ENCODE measurements at places on chromosomes 4 and X.

GRCh38 chr4:134668237-134668636 lies 466.6 kb upstream of the PABPC4L start:
- no peak for DNase-seq

GRCh38 chr4:168183717-168184571 lies 91.6 kb downstream of the ANXA10 start:
- no peak for DNase-seq

DNA sequence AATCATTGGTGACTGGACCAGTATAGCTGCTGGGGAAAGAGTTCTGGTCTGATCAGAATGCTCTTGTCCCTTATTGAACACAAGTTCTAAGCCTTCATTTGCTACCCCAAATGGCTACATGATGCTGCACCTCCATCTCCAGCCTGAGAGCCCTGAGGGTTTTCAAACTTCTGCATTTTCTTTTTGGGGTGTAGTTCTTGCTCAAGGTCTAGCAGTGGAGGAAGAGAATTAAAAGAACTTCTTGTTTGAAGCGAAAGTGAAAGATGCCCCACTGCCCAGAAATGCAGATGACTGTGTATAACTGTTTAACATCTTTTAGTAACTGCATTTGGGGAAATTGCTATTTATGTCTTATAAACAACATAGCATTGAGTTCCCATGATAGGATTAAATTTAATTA lies 38.5 kb downstream of the LAMTOR3 start:
- no peak for DNase-seq

GRCh38 chr4:71366766-71367165 lies 27.9 kb downstream of the SLC4A4 start:
- no peak for DNase-seq

DNA sequence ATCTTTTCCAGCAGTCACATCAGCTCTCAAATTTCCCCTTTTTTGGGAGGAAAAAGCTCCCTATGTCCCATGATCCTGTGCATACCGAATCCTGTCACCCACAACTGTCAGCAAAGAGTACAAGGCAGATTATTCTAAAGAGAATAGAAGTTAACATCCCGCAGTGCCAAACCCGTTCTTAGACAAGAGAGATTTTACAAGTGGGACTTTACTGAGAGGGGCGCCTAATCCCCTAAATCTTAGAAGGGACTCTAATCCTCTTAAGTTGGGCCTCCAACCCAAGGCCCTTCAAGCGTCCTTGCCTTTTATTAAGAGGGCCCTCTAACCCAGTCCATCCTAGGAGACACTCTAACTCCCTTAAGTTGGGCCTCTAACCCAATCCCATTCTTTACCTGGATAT lies 193.9 kb downstream of the CPXCR1 start:
- DNase-seq = no peak

- no peak for DNase-seq
Observed at GRCh38 chr4:168610911-168611530, 114.2 kb downstream of the PALLD start.

DNA sequence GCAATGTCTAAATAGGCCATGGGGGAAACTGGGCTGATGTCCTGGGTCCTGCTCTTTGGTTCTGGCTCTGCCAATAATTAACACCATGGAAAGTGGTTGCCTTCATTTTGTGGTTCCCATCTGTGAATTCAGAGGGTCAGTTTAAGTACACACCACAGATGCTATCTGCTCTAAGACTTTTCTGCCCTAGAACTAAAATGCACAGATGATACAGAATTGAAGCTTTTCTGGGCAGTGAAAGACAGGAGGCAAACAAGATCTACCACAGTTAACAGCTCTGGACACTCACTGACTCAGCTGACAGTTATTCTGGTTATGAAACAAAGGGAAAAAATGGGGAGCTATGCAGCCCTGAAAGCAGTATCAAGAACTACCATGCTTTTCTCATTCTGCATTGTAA lies 37.3 kb downstream of the APBB2 start:
- no peak for DNase-seq

DNA sequence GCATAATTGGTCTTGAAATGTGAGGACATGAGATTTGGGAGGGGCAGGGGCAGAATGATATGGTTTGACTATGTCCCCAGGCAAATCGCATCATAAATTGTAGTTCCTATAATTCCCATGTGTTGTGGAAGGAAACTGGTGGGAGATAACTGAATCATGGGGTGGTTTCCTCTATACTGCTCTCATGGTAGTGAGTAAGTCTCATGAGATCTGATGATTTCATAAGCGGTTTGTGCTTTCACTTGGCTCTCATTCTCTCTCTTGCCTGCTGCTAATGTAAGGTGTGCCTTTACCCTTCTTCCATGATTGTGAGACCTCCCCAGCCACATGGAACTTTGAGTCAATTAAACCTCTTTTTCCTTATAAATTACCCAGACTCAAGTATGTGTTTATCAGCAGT lies 2595.9 kb downstream of the PCDH7 start:
- DNase-seq = no peak

- DNase-seq = no peak
Observed at GRCh38 chrX:11567528-11568220, 98.0 kb downstream of the ARHGAP6 start.

GRCh38 chr4:105137121-105137875 lies 9.4 kb upstream of the TET2 start:
- DNase-seq = no peak

- DNase-seq = no peak
Observed at GRCh38 chr4:61201561-61201960, 1.4 kb downstream of the ADGRL3 start.

GRCh38 chr4:63717384-63717783 lies 691.9 kb downstream of the TECRL start:
- no peak for DNase-seq

GRCh38 chr4:183097231-183098018 lies 1.6 kb upstream of the WWC2 start:
- no peak for DNase-seq

GRCh38 chrX:48606091-48606490 lies 8.8 kb downstream of the WDR13 start:
- no peak for DNase-seq

DNA sequence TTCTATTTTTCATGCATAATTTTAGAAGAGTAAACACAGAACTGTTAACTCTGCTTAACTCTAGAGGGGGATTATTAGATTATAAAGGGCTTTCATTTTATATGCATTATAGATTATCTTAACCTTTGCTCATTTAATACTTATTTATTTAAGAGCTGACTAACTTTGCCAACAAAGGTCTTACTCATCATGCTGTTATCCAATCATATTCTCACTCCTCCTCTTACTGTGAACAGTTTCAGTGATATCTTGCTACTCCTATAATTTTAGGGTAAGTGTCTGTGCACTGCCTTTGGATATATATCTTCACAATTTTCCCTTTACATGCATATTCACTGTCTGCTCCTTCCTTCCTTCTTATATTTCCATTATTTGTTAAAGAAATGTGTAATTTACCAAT lies 1814.9 kb downstream of the STIM2 start:
- no peak for DNase-seq

GRCh38 chr4:26576231-26576739 lies 7.6 kb upstream of the TBC1D19 start:
- DNase-seq = no peak

GRCh38 chrX:136477026-136477425 lies 10.7 kb upstream of the BRS3 start:
- no peak for DNase-seq

- no peak for DNase-seq
Observed at GRCh38 chr4:181860668-181861067, 382.5 kb upstream of the TENM3 start.

GRCh38 chr4:8414377-8414776 lies 26.1 kb downstream of the ACOX3 start:
- DNase-seq = no peak

DNA sequence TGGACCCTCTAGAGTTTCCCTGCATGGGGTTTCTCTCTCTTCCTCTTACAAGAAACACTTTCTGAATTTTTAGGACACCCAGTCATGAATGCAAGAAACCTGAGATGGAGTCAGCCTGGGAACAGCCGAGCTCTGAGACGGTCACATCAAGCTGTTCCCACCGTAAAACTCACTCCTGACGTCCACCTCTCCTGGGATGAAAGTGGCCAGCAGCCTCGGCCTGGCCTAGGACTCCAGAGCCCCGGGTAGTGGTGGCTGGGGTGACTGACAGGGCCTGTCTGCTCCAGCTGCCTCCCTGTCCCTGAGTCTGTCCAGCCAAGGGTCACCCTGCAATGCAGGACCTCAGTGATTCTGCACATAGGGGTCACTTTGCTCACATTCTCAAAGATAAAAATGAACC lies 217.8 kb downstream of the SHOX start:
- DNase-seq = no peak

DNA sequence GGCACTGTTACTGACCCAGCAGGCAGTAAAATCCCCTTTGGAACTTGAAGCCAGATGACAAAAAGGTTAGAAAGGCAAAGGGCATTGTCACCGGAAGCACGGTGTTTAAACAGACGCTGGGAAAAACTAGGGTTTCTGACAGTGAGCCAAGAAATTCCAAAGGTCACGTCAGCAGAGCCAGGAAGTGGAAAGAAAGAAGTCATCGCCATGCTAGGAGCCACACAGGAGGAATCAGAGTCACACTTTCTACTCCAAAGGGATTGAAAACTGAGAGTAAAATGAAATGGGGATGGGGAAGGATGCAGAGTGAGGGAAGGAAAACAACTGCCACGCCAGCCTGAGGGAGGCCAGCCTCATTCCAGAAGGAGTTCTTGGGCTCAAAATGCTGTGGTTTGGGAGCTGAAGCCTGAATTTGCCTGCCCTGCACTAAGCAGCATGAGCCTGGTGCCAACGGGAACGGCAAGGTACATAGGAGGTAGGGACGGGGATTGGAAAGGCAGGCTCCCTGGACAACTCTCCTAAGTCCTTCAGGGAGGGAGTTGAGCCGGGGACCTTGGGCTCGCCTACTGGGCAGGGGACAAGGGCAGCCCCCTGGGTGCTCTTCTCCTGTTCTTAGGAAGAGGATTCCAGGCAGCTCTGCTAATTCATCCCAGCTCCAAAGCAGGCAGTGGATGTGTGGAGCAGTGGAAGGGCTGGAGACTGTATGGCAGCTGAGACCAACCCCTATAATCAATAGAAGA lies 66.8 kb downstream of the SOWAHB start:
- DNase-seq = no peak

- DNase-seq = no peak
Observed at GRCh38 chrX:66023385-66024091, 16.3 kb downstream of the VSIG4 start.

- DNase-seq = no peak
Observed at GRCh38 chr4:2685541-2685940, 70.6 kb downstream of the TNIP2 start.

DNA sequence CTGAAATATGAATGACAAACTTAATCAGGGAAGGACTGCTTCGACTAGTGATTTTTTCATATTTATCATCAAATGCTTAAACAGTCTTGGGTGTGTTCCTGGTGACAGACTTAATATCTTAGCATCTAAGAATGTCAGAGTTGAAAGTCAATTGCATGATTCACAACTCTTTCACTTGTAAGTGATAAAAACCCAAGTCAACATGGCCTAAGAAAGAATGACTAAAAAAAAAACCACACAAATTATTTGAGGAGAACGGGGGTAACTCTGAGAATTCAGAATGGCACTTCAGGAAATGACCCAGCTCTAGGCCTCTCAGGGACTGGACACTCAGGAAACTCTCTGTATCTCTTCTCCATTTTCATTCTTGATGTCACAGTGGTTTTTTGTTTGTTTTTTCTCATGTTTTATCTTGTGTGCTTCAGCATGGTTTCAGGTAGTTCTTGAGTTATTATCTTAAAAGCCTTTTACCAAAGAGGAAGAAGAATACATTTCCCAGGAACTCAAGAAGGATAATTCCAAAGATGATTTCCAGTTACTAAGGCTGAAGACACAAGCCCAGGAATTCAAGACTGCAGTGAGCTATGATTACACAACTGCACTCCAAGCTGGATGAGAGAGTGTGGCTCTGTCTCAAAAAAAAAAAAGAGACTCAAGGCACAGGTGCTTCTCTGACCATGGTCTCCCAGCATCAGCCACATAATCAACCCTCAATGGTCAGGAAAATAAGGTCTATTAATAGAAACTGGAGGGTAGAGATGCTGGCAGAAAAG lies 1697.8 kb upstream of the IGFBP7 start:
- DNase-seq = no peak

DNA sequence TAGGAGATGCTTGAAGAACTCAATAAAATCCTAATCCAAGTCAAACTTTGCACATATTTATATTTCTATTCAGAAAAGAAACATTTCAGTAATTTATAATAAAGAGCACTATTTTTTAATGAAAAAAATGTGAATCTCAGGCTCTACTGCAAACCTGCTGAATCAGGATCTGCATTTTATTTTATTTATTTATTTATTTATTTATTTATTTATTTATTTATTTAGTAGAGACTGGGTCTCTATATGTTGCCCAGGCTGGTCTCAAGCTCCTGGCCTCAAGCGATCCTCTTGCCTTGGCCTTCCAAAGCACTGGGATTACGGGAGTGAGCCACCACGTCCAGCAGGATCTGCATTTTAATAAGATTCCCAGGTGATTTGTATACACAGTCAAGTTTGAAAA lies 16.0 kb downstream of the SUPT20HL1 start:
- no peak for DNase-seq

DNA sequence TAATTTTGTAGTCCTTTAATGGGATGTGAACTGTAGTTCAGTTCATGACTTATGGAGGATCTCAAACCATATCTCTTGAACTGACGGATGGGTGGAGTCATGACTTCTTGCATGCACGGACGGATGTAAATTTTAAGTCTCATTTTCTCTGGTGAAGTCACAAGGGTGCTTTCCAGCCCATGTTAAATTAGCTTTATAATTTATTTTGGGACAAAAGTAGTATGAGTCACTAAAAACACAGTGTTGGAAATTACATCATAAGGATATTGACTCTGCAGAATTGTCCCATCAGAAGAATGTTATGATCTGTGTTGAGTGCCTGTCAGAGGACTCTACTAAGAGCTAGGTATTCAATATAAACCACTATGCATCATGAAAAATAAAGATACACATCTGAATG lies 6.8 kb upstream of the PAGE5 start:
- no peak for DNase-seq

DNA sequence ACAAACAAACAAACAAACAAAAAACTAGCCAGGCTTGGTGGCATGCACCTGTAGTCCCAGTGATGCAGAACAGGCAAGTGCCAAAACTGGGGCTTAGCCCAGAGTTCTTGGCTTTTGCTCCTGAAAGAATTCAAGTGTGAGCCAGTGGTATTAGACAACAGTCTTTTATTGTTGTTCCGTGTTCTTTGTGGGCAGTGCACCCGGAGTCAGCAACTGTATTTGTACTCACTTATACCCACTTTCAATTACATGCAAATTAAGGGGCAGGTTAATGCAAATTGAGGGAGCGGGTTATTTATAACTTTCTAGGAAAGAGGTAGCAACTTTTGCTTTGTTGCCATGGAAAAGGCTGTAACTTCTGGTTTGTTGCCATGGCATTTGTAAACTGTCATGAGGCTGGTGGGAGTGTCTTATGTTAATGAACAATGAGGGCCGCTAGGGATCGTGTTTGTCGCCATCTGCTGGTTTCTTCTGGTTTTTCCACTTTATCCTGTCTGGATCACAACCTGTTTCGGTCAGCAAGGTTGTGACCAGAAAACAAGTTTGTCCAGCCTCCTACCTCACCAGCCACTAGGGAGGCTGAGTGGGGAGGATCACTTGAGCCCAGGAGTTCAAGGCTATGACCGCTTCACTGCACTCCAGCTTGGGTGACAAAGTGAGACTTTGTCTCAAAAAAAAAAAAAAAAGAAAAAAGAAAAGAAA lies 88.8 kb upstream of the ESX1 start:
- DNase-seq = no peak

- DNase-seq = no peak
Observed at GRCh38 chr4:7158991-7159390, 33.3 kb upstream of the SORCS2 start.

All from stimulated activated CD8-positive, alpha-beta memory T cell treated with anti-CD3 and anti-CD28 coated beads, Interleukin-15, amount 100 ng/mL, for 24 hours (primary cell).